ENCODE measurements at places on chromosomes 16 and 17.

- no peak overlapping the region for H3K27ac ChIP-seq
- no peak for DNase-seq
- H3K4me1 ChIP-seq = peaks cover 10% of the 10 kb centered on the region
- H3K27me3 ChIP-seq = no peaks in the 10 kb centered on the region
Observed at GRCh38 chr16:11089504-11090124, 145.2 kb downstream of the CLEC16A start.

DNA sequence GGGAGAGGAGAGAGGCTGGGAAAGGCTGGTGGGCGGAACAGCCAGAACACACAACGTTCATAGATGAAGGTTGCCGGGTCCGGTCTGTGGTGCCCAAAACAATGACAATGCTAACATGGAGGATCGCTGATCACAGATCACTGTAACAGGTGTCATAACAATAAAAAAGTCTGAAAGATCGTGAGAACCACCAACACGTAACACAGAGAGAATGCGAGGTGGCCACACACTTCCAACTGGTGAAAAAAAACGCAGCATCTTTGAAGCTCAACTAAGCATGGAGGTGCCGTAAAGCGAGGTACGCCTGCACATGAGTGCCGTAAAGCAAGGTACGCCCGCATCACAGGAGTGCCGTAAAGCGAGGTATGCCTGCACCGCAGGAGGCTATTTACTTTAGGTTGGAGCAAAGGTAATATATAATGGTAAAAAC, 42.3 kb downstream of the ABR start:
- no peaks in the 10 kb centered on the region for H3K4me1 ChIP-seq
- no peaks in the 10 kb centered on the region for H3K36me3 ChIP-seq
- H3K4me3 ChIP-seq = peak overlapping the region; percentile 72
- peak; percentile 77 for DNase-seq

DNA sequence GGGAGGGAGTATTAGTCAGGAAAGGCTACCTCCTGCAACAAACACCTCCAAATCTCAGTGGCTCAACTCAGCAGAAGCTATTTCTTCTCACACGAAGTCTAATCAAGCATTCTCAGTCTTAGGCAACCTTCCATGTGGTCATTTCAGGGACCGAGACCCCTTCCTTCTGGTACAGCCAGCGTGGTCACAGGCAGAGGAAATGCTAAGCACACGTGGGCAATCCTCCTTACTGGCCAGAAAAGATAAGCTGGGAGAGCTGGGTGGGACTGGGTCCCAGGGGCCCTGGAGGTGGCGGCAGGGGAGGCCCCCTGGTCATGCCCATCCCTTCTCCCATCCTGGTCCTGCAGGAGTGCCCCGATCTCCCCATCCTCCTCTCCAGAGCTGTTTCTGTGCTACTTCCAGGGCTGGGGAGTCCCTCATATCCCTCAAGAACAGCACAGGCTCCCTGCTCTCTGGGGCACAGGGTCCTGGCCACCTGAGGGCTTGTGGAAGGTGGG, 5.7 kb upstream of the CX3CL1 start:
- no peaks in the 10 kb centered on the region for H3K27me3 ChIP-seq
- no peak for DNase-seq
- no peaks in the 10 kb centered on the region for H3K4me1 ChIP-seq
- H3K27ac ChIP-seq = no peak overlapping the region
- H3K36me3 ChIP-seq = no peaks in the 10 kb centered on the region

DNA sequence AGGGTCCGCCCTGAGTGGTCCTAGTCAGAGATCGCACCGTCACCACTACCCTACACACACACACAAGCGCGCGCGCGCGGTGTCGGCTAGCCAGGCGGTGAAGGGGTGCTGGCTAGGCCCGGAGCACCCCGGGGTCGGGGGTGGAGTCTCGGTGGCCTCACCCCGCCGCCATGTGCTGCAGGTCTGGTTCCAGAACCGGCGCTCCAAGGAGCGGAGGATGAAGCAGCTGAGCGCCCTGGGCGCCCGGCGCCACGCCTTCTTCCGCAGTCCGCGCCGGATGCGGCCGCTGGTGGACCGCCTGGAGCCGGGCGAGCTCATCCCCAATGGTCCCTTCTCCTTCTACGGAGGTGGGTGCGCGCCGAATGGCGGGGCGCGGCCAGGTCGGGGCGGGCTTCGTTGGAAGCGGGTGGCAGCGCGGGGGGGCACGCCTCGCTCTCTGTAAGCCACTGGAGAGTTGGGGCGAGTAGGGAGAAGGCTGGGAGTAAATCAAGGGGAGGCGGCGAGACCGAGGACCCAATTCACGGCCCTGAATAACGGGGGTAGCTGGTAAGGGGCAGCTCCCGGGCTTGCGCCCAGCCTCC, 4.8 kb downstream of the LHX1 start:
- no peaks in the 10 kb centered on the region for H3K36me3 ChIP-seq
- no peak overlapping the region for H3K4me3 ChIP-seq
- DNase-seq = no peak
- H3K4me1 ChIP-seq = no peaks in the 10 kb centered on the region

GRCh38 chr17:50938821-50939541, 72.8 kb upstream of the TOB1 start:
- peaks cover 8% of the 10 kb centered on the region for H3K4me1 ChIP-seq
- no peak overlapping the region for H3K4me3 ChIP-seq
- H3K36me3 ChIP-seq = no peaks in the 10 kb centered on the region
- no peak for DNase-seq
- H3K27me3 ChIP-seq = no peaks in the 10 kb centered on the region

DNA sequence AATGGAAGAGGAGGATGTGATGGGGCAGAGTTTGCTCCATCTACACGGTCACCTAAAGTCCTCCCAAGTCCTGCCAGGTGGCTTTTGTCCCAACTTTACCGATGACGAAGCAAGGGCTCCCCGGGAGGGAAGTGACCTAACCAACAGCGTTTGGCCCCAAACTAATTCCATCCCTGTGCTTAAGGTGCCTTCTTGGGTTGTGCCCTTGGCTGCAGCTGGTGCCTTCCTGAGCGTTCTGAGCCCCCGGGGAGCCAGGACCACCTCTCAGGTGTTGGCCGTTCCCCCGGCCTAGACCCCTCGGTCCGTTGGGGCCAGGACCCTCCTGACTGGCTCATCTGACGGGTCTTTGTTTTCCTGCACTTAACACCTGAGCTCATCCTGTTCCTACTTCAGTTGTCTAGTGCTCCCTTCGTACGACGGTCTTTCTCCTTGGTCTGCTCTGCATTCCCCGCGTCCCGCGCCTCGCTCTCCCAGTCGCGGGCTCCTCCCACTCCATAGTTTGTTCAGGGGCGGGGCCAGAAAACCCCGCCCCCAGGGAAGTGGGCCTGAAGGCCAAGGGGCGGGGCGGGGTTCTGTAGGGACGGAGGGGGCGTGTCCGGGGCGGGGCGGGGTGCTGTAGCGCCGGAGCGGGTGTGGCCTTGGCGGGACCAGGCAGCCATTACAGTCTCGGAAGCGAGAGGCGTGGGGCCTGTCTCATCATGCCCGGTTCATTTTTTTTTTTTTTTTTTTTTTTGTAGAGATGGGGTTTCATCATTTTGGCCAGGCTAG, 822 bp upstream of the ZSCAN10 start:
- DNase-seq = no peak
- H3K27ac ChIP-seq = peak overlapping the region; percentile 70
- H3K36me3 ChIP-seq = no peaks in the 10 kb centered on the region
- H3K4me1 ChIP-seq = peaks cover 5% of the 10 kb centered on the region
- H3K27me3 ChIP-seq = no peaks in the 10 kb centered on the region

DNA sequence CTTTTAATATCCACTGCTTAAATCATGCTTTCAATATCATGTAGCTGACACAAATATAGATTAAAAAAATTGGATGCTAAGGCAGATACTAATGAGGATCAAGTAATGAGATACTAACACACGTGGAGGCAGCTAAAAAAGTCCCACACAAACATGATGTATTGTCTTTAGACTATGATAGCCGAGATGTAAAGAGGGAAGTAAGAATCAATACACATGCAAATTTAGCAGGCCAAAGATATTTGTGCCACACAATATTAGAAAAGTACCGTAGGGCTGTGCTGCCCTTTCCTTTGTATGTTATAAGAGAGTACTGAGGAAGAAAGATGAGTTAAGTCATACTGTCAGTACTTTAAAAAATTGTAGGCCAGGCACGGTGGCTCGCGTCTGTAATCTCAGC, 51.4 kb upstream of the STAC2 start:
- H3K4me1 ChIP-seq = no peaks in the 10 kb centered on the region
- H3K27ac ChIP-seq = no peak overlapping the region
- no peak overlapping the region for H3K4me3 ChIP-seq
- no peaks in the 10 kb centered on the region for H3K36me3 ChIP-seq

DNA sequence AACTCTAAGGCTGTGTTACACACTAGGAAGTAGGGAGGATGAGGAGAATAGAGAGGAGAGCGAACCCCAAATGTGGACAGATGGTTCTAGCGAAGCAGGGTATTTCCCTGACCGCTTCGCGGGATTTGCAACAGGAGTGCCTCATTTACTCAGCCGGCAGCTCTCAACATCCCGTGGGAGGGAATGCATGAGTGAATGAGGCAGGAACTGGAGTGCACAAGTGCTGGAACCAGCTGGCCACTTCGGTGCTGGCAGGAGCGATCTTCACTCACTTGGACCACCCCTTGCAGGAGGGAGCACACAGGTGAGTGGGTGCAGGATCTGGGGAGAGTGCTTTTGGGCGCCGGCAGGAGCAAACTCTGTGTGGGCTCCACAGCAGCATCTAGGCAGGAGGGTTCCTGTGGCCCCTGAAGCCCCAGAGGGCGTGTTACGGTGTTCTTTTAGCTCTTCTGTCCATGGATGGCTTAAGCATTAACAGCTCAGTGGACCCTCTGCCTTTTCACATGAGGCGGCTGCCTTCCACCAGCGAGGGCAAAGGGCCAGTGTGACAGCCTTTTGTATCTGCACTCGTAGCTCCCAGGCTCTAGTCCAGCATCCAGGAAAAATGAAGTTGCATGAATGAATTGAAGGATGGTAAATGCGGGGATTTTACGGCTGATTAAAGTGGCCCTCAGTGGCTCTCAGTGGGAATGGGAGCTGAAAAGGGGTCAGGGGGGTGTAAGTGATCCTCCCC, 17.4 kb upstream of the ZNHIT3 start:
- no peak overlapping the region for H3K4me3 ChIP-seq
- no peaks in the 10 kb centered on the region for H3K27me3 ChIP-seq
- DNase-seq = no peak
- H3K4me1 ChIP-seq = no peaks in the 10 kb centered on the region
- H3K36me3 ChIP-seq = no peaks in the 10 kb centered on the region
- no peak overlapping the region for H3K27ac ChIP-seq

DNA sequence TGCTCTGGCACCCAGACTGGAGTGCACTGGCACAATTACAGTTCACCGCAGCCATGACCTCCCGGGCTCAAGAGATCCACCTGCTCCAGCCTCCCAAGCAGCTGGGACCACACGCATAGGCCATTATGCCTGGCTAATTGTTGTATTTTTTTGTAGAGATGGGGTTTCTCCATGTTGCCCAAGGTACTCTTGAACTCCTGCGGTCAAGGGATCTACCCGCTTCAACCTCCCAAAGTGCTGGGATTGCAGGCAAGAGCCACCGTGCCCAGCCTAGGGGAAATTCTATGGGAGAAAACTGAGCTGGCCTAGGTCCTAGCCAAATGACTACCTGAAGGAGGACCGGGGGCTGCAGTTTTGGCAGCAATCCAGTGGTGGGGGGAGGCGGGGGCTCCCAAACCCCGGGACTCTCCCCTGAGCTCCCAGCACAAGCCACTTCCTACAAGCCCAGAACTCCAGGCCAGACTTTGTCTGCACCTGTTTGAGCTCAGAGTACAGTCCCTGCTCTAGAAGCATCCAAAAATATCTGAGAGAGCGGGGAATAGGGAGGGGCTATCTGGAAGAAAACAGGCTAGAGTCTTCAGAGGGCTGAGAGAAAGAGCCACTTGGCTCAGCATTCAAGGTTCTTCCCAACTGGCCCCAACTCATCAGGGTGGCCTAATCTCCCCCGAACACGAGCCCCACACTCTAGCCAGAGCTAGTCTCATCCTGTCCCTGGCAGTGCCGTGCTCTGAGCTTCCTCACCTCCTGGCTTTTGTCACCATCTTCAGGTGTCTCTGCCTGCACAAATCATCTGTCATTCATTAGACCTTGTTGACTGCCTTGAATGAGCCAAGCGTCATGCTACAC, 9.1 kb downstream of the SRL start:
- no peak for DNase-seq
- H3K36me3 ChIP-seq = no peaks in the 10 kb centered on the region
- H3K4me3 ChIP-seq = no peak overlapping the region
- no peaks in the 10 kb centered on the region for H3K4me1 ChIP-seq
- H3K27me3 ChIP-seq = no peaks in the 10 kb centered on the region

GRCh38 chr17:78329263-78330059, 30.4 kb downstream of the SOCS3 start:
- no peak for DNase-seq
- H3K27me3 ChIP-seq = no peaks in the 10 kb centered on the region
- H3K36me3 ChIP-seq = no peaks in the 10 kb centered on the region

DNA sequence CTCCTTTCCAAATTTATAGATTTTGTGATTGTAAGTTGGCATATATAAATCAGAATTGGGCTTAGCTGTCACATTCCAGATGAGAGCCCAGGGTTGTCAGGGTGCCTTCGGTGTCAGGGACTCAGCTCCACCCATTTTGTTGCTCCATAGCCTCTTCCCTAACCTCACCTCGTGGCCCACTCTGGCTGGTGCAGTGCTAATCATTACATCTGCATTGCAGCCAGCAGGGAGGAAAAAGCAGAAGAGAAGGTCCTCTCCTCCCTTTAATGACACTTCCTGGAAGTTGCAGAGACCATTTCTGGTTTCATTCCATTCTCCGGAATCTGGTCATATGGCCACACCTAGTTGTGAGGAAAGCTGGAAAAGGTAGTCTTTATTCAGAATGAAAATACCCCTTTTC, 113.3 kb downstream of the CCT6B start:
- H3K27ac ChIP-seq = no peak overlapping the region
- DNase-seq = no peak
- peaks cover 2% of the 10 kb centered on the region for H3K27me3 ChIP-seq
- H3K4me3 ChIP-seq = no peak overlapping the region
- no peaks in the 10 kb centered on the region for H3K36me3 ChIP-seq

DNA sequence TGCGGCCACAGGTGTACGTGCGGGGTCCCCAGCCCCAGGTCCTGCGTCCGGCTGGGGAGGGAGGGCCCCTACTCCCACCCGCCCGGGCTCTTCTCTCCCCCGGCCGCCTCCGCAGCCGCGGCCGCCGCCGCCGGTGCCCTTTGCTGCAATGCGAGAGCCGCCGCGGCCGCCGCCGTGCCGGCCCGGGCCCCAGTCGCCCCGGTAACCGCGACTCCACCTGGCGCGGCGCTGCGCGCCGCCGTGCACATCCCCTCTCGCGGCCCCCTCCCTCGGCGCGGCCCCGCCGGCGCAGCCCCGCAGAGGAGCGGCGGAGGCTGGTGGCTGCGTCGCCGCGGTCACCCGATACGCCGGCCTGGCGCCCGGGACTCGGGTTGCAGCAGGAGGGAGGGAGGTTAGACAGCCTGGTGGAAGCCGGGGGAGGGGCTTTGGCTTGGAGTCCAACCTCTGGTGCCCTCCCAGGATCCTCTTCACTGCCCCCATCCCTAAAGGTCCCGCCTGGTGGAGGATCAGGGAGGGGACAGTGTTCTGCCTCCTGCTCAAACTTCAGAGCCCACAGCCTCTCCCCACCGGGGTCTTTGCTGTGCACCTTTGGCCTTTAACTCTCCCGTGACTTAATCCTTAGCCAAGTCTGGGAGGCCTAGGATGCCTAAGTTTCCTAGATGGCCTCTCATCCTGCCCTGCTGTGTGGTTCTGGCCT, 32.9 kb downstream of the SRCIN1 start:
- peaks cover 10% of the 10 kb centered on the region for H3K4me1 ChIP-seq
- peak overlapping the region; percentile 32 for H3K4me3 ChIP-seq
- no peaks in the 10 kb centered on the region for H3K36me3 ChIP-seq
- no peaks in the 10 kb centered on the region for H3K27me3 ChIP-seq
- no peak for DNase-seq

GRCh38 chr16:89764711-89765201, 43.4 kb downstream of the ZNF276 start:
- peaks cover under 1% of the 10 kb centered on the region for H3K36me3 ChIP-seq
- H3K27ac ChIP-seq = no peak overlapping the region
- H3K4me3 ChIP-seq = no peak overlapping the region
- DNase-seq = no peak
- H3K4me1 ChIP-seq = no peaks in the 10 kb centered on the region

Data from Panc1 (cell line).